ENCODE measurements at places on chromosomes 4 and X.
A peak's percentile ranks its signal among the peaks of the same experiment; 100 is the strongest.

DNA sequence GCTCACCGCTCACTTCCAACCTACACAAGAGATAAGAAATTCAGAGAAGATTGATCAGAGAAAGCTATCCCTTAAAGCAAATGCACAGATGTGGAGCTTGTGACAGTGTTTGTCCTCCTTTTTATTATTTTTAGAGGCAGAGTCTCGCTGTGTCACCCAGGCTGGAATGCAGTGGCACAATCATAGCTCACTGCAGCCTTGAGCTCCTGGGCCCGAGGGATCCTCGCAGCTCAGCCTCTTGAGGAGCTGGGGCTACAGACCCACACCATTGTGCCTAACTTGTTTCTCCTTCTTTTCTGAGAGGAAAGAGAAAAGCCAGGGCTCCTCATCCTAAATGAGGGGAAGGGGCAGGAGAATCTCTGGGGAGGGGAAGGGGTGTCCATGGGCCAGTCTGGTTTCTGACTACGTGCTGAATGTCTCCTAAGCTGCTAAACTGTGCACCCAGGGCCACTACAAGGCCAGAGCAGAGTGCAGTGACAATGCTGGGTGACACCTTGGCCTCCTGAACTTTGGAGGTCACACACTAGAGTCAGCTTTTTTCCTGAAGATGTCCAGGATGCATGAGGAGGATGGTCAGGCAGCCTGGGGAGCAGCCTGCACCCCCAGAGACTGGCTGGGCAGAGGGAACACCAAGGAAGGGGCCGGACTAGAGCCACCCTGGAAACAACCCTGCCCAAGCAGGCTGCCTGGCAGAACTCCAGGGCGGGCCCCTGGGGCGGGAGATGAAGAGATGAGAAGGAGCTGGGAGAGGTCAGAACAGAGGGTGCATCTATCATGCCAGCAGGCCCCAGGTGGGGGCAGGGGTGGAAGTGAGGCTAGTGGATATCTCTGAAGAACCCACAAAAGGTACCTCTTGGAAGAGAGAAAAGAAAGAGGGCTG lies 55.5 kb upstream of the PROM1 start:
- DNase-seq, result no peak

DNA sequence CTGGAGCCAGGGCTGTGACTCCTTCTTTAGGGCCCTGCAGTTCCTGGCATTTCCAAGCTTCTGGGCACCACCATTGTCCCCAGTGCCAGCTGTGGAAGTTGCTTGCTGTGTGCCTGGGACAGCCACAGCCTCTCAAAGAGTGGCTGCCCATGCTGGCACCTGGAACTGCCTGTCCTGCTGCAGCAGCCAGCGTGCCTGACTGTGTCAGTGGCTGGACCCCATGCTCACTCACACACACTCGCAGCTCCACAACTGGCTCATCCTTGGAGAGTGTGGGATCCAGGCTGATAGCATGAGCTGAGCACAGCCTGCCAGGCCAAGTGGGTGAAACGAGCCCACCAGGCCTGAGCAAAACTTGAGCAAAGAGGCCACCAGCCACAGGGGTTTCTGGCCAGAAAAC lies 1107.6 kb downstream of the C4orf33 start:
- no peak for DNase-seq

- DNase-seq, result no peak
These were observed 24.4 kb upstream of the ZFX start for GRCh38 chrX:24125028-24125612.

GRCh38 chr4:168573870-168574269 lies 77.0 kb downstream of the PALLD start:
- DNase-seq, result no peak

DNA sequence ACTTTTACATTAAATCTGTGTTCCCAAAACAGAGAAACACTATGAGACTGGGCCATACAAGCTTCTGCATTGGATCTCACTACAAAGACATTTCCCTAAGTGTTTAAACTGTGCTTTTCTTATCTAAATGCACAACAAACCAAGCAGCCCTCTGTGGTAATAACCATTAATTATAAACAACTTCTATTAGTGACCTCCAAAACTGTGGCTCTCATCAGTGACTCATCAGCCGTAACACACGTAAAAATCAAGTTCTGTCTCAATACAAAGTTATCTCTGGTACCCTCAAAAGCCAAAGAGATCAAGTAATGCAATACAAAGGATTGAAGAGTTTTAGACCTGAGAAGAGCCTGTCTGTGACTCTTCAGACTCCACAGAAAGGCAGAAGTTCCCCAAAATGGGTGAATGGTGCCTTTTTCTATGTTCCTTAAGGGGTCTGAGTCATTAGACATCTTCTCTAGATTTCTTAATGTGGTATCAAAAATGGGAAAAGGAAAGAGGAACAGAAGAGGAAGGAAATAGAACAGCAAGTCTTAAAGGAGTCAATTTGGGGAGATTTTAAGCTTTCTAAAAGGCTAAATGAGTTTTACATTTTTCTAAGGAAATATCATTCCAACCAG lies 189.8 kb upstream of the PPP1R2C start:
- no peak for DNase-seq

GRCh38 chrX:69896046-69896445 lies 153.7 kb downstream of the AWAT2 start:
- DNase-seq, result no peak

GRCh38 chr4:136457004-136457403 lies 1075.3 kb downstream of the PCDH18 start:
- no peak for DNase-seq

DNA sequence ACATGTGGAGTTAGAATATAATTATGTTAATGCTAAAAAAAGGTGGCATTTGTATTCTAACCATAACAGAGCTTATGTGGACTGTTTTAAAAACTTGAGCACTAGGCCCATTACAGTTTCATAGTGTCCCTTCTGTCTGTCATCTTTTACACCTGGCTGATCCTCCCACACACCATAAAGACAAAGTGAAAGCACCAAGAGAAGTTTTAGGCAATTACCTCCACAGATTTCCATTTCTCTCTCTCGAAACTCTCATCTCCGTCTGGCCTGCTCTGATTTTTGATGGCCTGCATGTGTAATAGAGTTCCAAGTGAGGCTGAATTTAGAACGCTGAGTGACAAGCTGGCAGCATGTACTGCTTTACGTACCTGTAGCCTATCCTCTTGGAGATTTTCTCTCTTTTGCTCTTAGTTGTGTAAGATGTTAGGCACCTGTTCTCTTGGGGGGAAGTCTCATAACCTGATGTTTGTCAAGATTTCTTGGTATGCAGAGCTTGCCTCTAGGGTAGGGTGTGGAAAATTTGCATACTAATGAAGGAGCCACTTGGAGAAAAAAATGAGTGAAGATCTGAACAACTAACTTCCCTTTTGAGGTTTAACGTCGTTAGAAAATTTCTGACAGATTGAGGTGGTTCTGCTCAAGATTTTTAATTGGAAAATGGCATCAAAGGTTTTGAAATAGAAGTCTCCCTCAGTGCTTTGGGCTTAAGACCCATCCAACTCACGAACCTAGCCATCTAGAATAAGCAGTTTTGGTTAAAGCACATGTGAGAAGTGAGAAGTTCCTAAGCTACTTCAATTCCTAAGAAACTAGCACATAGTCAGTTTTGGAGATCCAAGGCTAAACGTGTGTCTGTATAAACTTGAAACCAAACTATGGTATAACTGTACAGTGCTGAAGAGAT lies 57.6 kb upstream of the RAP1GDS1 start:
- DNase-seq, result no peak

DNA sequence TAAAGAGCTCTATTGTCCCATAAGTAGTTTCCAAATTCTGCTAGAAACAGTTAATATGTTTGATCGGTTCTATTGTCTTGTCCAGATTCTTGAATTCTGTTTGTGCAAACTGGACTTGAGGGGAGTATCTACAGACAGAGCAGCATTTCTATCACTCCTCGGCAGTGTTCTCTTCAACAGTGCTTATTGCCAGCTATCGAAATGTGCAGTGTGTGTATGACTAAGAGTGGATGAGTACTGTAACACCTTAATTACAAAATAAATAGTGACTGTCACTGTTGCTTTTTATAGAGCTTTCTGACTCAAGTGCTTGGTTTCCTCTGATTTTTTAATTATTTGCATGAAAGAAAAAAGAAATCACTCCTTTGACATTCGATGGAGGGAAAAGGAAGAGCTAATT lies 274.6 kb downstream of the RPA4 start:
- DNase-seq, result no peak

DNA sequence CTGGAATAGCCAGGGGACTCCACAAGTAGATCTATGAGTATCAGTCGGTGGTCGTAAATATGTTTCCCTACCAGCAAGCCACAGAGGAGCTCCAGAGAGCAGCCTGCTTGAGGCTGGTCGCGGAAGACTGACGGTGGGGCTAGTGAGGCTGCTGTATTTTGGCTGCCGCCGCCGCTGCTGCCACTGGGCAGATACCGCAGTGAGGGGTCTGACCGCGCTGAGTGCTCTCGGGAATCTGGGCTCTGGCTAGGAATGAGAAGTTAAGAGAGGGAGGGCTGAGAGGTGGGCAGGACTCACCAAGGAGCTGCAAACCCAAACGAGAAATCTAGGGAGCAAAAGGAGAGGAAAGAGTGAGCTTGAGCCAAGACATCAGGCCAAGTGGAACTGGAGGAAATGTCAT lies at the start of gene EXOC1L:
Gene EXOC1L, plus strand, starts transcription at position 157 of the 400 bp plus-strand sequence. Its CDS starts 237 bp downstream, at position 394.
- DNase-seq, result peak; percentile 32

DNA sequence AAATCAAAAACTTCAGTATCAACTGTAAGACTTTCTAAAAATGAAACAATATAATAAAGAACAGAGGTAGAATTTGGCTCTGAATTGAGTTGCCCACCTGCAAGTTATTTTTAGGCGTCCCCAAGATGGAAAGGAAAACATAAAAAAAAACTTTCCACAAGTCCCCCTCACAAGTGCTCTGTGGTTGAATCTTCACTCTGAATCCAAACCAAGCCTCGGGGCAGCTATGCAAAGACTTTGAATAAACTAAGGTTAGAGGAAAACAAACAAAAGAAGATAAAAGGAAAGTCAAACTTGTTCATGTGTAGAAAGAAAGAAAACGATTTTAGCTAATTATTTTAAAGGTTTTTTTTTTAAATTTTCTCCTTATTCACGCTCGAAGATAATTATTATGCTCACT lies 372.4 kb upstream of the SLIT2 start:
- no peak for DNase-seq

DNA sequence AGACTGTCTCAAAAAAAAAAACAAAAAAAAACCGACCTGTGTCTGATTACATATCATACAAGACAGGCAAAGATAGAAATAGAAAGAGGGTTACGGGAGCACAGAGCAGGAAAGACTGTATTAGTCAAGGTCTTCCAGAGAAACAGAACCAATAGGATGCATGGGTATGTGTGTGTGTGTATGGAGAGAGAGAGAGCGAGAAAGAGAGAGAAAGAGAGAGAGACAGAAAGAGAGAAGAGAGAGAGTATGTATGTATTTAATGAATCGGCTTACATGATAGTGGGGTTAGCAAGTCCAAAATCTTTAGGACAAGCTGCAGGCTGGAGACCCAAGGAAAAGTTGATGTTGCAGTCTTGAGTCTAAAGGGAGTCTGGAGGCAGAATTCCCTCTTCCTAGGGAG lies 7.5 kb upstream of the DDX3X start:
- DNase-seq, result no peak

DNA sequence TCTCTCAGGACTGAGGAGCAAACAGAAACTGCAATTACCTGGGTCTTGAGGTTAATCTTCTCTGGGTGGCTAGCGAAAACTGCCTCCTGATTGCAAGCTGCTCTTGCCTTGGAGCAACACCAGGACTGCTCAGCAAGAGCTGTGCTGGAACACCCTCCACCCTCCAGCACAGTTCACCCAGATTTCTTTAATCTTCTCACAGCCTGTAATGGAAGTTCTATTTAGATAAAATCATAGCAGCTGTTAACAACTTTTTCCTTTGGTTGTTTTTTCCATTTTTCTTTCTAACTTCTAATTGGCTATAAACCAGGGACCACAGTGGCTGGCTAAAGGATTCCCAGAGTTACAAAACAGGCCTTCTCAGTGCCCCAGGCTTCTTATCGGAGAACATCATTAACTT lies 36.3 kb downstream of the OPHN1 start:
- no peak for DNase-seq

GRCh38 chr4:151013491-151013890 lies 1.6 kb downstream of the LRBA start:
- no peak for DNase-seq

GRCh38 chrX:30791296-30792278 lies 97.5 kb downstream of the TAB3 start:
- DNase-seq, result no peak

- DNase-seq, result no peak
These were observed 85.1 kb downstream of the PDK3 start for GRCh38 chrX:24550166-24550565.
